Stimulated activated CD4-positive, alpha-beta T cell treated with anti-CD3 and anti-CD28 coated beads, Interleukin-1b, Interleukin-23, amount 100 ng/mL, for 48 hours (primary cell): ENCODE measurements at places on chromosomes 5 and 9.

DNA sequence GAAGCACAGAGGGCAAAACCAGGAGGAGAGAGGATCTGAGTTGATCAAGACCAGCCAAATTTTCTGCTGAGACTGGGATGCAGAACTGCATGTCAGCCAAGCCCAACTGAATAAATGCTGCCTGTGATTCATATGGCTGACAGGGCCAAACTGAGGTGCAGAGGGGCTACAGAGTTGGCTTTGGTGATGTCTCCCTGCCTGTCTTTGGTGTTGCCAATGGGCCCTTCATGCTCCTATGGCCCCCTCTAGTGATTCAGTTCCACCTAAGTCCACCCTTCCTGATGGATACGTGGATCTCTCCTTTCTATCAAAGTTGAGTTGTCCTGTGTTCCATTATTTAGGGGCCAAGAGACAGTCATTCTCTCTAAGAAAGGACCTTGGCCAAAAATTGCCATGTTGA is 163.6 kb upstream of the TLE4 start:
- DNase-seq: no peak

- DNase-seq: peak; percentile 15
Observed at GRCh38 chr5:59768152-59769040, 125.1 kb downstream of the PDE4D start.

DNA sequence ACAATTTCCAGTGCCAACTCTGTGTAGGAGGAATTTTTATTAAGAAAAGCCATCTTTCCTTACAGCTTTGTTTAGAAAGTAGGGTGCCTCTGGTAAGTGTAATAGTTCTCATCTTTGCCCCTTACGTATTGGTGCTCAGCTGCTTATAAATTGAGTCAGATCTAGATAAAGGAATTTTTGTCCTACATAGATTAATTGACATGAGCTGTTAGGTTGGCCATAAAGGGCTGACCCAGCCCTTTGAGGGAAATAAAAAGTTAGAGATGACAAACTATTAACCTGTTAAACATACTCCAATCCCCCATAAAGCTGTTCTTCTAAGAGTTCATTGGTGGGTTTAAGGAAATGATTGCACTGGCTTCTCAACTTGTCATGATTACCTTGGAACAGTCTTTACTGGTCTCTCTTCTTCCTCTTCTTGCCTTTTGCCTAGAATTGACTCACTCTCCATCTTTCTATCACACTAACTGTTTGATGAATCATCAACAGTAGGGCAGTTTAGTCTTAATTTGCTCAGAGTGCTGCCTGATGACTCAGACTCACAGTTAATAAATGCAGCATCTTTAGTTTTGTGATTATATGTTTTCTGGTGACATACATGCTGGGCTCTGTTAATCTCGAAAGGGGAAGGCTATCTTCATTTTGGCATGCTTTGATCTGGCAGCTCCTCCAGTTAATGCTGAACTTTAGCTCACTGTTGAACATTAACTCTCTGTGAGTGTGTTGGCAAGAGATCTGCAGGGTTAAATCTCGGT is 51.7 kb downstream of the ARHGAP26 start:
- DNase-seq: peak; percentile 22

DNA sequence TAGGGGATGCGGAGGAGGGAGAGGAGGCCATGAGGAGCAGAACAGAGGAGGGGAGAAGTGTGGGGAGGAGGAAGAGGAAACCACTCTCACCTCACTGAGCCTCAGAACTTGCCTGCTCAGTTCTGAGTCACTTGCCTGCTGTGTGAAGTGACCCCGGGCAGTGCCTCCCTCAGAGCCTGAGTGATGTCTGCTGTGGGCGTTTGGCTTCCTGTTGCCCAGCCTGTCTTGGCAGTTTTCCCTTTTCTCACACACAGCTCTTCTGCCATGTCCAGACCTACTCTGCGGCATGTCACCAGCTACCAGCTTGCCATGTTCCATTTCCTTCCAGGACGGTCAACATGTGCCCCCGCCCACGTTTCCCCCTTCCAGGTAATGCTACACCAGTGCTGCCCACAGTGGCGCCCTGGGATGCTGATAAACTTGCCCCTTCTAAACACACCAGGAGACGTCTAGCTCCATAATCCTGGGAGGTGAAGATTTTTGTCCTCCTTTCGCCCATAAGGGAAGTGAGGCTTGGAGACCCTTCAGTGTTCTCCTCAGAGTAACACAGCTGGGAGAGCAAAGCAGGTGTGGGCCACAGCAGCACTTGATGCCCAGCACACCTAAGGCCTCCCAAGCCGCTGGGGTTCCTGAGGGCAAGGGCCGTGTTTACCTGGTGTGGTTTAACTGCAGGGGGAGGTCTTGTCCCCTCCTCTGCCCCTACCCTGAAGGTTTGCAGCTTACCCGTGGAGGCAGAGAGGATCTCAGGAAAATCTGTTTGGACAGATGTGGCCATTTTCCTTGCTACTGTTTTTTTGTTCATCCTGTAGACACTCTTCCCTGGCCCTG is 63.8 kb upstream of the RNF130 start:
- peak; percentile 38 for DNase-seq

GRCh38 chr5:79093762-79094161 is 17.8 kb upstream of the BHMT start:
- DNase-seq: no peak

- DNase-seq: no peak
Observed at GRCh38 chr5:32810804-32811203, 99.7 kb downstream of the NPR3 start.

- DNase-seq: no peak
Observed at GRCh38 chr5:91925249-91925648, 542.1 kb upstream of the ARRDC3 start.

DNA sequence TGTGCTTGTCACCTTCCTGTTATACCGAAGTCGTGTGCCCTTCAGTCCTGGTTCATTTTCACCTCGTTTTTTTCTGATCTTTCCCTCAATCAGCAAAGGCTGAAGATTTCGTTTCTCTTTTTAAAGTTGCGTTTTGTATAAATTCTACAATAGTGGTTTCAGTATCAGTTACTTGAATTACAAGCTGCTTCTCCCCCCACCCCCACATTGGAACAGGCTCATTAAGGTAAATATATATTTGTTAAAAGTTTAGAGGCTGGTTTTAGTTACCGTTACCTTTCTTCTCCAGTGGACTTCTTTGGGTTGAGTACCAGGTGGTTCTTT is 881 bp downstream of the SUB1 start:
- DNase-seq: no peak

DNA sequence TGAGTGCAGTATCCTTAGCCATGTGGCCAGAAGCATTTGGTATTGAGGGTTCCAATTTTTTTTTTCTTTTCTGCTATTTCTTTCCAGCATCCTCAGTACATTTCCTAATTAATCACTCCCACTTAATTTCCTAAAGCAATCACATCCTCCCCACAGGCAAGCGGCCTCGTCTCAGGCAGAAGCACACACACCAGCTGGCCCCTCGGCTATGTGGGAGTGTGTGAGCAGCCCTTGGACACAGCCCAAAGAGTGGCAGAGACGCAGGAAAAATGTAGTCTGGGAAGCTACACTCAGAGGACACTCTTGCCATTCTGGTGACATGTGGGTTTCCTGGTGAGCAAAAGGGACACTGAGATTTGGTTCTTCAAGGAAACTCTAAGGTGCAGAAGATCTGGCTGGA is 20.7 kb downstream of the SLIT3 start:
- no peak for DNase-seq

DNA sequence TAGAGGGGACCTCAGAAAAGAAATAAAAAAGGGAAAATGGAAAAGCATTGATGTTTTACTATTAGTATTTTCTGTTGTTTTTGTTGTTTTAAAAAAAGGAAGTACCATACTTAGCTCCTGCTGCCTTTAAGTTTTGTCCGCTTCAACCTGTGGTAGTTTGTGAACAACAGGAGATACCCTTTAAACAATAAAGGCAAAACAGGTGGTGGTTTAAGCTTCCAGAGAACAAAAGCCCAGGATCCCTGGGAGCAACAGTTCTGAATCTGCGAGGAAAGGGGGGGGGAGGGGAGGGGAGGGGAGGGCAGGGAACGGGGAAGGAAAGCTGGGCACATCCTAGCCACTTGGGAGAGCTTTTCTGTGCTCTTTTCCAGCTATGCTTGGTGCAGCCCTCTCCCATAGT is 2.1 kb upstream of the PSIP1 start:
- no peak for DNase-seq

DNA sequence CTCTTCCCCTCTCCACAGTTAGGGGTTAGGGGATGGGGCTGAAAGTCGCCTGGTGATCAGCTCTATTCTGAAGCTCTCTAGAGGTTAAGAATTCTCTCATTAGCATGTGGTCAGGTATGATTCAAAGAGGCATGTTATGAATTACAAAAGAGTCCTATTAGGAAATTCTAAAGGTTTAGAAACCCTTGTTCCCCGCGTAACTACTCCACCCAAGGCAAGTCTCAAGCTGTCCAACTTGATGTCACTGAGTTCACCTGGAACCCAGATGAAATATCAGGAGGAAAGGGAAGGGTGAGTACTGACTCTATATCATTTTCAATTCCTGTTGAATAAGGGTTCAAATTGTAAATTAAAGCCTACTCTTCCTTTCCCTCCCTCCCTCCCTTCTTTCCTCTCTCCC is 18.1 kb upstream of the RNF145 start:
- no peak for DNase-seq

DNA sequence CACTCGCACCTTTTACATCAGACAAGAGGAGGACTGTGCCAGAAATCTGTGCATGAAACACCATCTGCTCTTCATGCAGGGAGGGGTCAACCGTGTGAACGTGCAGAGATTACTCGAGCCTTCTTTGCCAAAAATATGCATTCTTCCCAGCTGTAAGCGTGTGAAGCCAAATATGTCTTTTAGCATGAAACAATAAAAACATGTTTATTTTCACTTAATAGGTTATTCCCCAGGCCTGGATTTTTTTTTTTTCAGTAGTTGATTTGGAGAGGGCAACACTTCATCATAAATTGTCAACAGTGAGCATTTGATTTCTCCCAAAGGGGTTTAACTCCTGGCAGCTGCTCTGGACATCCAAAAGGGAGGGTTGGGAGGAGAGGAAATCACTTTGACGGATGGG is 23.8 kb downstream of the PLAC8L1 start:
- DNase-seq: no peak

DNA sequence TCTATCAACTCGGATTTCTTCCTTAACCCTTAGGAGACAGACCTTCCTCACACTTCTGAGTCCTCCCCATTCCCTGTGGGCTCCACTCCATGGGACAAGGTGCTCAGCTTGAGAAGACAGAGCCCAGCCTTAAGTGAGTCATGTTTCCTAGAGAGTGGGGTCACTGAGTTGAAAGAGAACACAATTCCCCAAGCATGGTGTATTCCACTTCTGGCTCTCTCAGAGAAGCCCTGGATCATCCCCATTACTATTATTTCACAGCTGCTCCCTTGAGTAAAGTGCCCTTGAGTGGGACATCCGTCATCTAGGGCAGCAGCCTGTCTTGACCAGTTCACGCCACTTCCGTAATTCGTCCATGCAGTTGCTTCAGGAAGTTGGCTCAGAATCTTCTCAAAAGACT is 604.8 kb downstream of the BNC2 start:
- DNase-seq: no peak

- no peak for DNase-seq
Observed at GRCh38 chr5:9625286-9625685, 4.9 kb downstream of the TAS2R1 start.

DNA sequence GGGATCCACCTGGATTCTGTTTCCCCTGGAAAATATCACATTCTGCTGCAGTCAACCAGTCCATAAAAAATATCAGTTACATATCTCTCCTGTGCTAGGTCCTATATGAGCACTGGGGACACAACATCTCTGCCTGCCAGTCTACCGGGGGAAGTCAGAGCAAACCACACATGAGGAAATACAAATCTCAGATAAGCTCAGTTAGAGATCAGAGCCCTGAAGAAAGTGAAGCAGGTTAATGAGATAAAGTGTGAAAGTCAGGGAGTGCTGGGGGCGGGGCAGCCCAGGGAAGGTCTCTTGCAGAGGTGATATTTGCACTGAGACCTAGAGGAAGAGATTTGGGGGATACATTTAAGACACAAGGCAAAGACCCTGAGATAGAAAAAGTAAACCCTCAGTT is 67.8 kb upstream of the SLC1A1 start:
- DNase-seq: no peak

- no peak for DNase-seq
Observed at GRCh38 chr9:78677326-78677725, 380.4 kb downstream of the PSAT1 start.

DNA sequence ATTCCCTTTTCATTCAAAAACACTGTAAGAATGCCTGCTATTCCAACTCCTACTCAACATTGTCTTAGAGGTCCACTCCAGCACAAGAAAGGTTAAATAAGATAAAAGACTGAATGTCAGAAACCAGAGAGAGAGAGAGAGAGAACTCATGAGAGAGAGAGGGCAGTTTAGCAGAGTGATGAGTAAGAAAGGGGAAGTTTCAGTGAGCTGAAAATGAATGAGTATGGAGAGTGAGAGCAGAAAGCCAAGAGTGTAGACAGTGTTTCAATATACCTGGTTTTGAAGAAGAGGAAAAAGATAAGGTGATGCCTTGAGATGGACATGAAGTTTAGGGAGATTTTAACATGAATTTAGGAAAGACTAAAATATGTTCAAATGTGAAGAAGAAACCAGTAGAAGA is 528.0 kb upstream of the SEMA6A start:
- DNase-seq: no peak

- peak; percentile 32 for DNase-seq
Observed at GRCh38 chr9:129988607-129989361, 54.2 kb downstream of the FNBP1 start.

- DNase-seq: no peak
Observed at GRCh38 chr9:22170990-22171670, 162.0 kb upstream of the CDKN2B start.

DNA sequence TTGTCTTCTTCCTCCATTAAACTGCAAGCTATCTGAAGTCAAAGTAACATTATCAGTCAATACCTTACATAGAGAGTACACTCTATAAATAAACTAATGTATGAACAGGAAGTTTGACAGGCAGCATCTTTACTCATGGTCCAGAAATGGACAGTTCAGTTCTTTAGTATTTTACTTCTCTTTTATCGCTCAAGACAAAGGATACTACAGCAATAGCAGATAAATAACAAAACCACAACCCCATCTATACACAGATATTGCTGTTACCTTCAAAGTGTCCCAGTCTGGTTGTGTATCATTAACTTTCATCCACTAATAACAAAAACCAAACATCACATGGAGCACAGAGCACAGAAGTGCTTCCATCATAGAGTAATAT is 46.4 kb downstream of the SEMA5A start:
- no peak for DNase-seq

GRCh38 chr9:106616026-106616425 is 246.9 kb upstream of the ZNF462 start:
- no peak for DNase-seq

- no peak for DNase-seq
Observed at GRCh38 chr9:131554087-131554842, 8.9 kb downstream of the PRRT1B start.
